ENCODE measurements at places on chromosomes 6 and 20.
A peak's percentile ranks its signal among the peaks of the same experiment; 100 is the strongest.

- no peak for DNase-seq
Measured at GRCh38 chr20:17344790-17345189, 118.0 kb downstream of the PCSK2 start.

GRCh38 chr20:21515300-21516179, 1.7 kb upstream of the NKX2-2 start:
- no peak for DNase-seq

- DNase-seq = no peak
Measured at GRCh38 chr6:57327311-57327710, 9.9 kb downstream of the PRIM2 start.

DNA sequence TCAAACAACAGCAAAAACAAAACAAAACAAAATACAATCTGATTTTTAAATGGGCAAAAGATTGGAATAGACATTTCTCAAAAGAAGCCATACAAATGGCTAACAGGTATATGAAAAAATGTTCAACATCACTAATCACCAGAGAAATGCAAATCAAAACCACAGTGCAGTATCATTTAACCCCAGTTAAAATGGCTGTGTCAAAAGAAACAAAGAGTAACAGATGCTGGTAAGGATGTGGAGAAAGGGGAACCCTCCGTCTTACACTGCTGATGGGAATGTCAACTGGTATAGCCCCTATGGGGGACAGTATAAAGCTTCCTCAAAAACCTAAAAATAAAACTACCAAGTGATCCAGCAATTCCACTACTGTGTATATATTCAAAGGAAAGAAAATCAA, 10.9 kb upstream of the NELFCD start:
- no peak for DNase-seq

DNA sequence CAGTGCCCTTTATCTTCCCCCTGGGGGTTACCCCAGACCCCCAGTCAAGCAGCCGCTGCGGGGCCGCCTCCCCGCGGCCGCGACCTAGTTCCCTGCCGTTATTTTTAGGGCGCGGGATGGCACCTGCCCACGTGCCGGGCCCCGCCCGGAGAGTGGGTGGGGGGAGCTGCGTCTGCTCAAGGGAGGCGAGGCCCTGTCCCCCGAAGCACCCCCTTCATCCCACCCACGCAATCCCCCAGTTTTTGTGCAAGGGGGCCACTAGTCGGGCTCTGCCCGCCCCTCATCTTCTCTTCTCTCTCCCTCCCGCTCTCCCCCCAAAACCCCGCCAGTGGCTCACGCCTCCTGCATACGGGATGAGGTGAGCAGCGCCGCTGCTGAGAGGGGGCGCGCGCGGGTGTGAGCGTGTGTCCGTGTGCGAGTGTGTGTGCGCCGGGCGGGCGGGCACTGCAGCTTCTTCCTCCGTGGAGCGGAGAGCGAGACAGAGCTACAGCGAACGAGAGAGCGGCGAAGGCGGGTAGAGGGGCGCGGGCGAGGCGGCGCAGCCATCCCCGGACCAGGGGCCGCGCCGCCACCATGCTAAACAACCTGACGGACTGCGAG, at the start of gene SLC12A5:
SLC12A5 (plus strand) TSS at position 444 of the 600 bp plus-strand sequence; CDS start at position 574, 130 bp downstream.
- no peak for DNase-seq

- DNase-seq = no peak
Measured at GRCh38 chr6:125733516-125734300, 15.7 kb upstream of the HEY2 start.

DNA sequence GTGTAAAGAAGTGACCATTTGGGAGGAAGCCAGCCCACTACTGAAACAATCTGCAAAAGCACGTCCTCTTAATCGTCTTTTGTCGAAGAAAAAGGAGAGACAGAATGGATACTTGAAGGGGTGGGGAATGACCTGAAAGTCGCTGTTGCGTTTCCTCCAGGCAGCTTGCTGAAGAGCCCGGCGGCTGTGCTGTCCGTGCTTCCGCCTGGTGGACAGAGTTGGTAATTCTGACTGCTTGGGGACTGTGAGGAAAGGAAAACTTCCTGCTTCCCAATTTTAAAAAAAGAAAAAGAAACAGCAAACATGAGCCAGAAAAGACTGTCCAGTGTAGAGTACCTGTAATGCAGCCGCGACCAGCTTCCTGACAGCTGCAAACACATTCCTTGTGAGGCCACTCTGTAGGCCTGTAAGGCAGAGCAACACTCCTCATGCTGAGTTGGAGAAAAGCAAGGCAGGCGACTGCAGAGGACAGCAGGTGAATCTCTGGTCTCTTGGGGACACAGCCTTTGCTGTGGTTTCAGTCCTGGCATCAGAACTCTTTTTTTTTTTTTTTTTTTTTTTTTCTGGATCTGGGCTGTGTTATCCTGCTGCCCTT, 251.1 kb upstream of the TBX18 start:
- DNase-seq = no peak

- peak; percentile 23 for DNase-seq
Measured at GRCh38 chr6:166997768-166998255, 1.4 kb upstream of the CEP43 start.

- no peak for DNase-seq
Measured at GRCh38 chr20:46027245-46027853, 1.7 kb upstream of the SLC12A5 start.

- no peak for DNase-seq
Measured at GRCh38 chr20:61657721-61658377, 405.8 kb downstream of the CDH4 start.

DNA sequence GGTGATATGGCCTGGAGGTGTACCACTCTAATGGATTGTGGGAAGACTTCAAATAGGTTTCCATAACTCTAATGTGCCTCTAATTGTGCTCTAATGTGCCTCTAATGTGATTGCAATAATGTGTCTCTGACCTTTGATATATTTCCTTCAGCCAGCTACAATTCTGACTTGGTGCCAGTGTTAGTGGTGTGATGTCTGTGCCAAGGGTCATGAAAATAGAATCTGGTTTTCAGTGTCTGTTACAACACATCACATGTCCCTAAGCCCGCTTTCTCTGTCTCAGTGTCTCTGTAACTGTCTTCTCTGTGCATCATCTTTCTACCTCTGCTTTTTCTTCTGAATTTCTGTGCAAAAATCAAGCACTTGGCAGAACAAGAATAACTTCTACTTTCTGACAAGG, 77.2 kb upstream of the ECI2 start:
- no peak for DNase-seq

DNA sequence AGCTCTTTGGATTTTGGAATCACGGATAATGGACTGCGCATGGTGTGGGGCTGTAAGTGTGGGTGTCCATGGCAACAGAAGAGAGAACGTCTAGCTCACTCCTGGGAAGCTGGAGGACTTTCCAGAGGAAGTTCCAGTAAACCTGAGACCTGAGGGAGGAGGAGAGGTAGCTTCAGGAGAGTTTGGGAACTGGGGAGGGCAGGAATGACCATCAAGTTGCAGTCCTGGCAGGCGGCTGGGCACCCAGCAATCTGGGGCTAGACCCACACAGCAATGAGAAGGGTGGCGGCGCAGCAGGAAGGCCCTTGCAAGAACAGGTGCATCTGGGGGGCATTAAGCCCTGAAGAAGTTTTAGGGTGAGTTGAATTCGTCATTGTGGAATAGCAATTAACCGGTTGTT, 95.9 kb downstream of the FOXC1 start:
- DNase-seq = no peak

- DNase-seq = no peak
Measured at GRCh38 chr6:2492686-2493523, 247.5 kb upstream of the GMDS start.

- no peak for DNase-seq
Measured at GRCh38 chr20:6704132-6704861, 63.2 kb upstream of the BMP2 start.

- no peak for DNase-seq
Measured at GRCh38 chr20:38143646-38144554, 21.2 kb downstream of the TGM2 start.

Measured in SIG-M5 (cell line).